ENCODE measurements at places on chromosomes 7 and 10. TPM values are rescaled to one million over a fixed set of nuclear protein-coding genes. Genes with fewer than 3 reads are reported as not detected.

Gene CFAP46
- total RNA-seq, result 0.41 TPM

Gene OLAH
- not detected for total RNA-seq

Gene SFMBT2
- total RNA-seq, result 6.7 TPM

Gene CDC14C
- not detected for total RNA-seq

Gene CDK6
- 168 TPM for total RNA-seq

Gene PALD1
- 19.8 TPM for total RNA-seq

Gene C7orf25
- total RNA-seq, result 6.4 TPM

Gene C10orf90
- 3.8 TPM for total RNA-seq

Gene OPALIN
- total RNA-seq, result not detected

Gene GSAP
- 4.4 TPM for total RNA-seq

Gene UPK3BL2
- total RNA-seq, result 20.6 TPM

Gene DPYSL4
- total RNA-seq, result 2.2 TPM

Gene SPDYE2B
- not detected for total RNA-seq

Measured in tongue (tissue), 3 donors.